ENCODE measurements at places on chromosomes 1 and 21.

DNA sequence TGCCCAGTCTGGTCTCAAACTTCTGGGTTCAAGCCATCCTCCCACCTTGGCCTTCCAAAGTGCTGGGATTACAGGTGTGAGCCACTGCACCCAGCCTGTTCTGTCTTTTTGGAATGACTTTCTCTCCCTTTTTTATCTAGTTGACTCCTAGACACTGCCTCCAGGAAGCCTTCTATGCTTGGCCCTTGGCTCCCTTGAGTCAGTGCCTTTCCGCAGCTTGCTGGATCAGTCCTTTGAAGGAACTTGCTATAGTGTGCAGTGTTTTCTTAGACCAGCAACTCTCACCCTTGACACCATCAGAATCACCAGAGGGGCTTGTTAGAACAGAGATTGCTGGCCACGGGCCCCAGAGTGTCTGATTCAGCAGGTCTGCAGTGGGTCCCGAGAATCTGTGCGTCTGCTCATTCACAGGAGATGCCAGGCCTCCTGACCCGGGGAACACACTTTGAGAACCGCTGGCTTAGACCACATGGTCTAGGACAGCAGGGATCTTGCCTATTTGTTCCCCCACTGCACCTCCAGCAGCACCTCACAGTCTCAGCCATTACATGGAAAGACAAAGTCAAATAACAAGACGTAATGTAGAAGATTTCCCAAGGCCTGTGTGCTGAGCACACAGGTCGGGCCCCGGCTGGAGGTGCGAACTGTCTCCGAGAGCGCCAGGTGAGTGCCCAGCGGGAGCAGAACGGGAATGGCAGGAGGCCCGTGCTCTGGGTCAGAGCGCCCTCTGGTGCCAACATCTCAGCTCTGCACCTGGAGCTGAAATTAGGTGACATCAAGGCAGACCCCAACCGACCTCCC lies 27.4 kb upstream of the CTPS1 start:
- DNase-seq, result peak; percentile 86

- DNase-seq, result no peak
These were observed 35.3 kb downstream of the DTL start for GRCh38 chr1:212070720-212071302.

GRCh38 chr1:107550358-107550757 lies 409.5 kb downstream of the NTNG1 start:
- DNase-seq, result no peak

- DNase-seq, result no peak
These were observed 16.6 kb downstream of the STX12 start for GRCh38 chr1:27789540-27790041.

DNA sequence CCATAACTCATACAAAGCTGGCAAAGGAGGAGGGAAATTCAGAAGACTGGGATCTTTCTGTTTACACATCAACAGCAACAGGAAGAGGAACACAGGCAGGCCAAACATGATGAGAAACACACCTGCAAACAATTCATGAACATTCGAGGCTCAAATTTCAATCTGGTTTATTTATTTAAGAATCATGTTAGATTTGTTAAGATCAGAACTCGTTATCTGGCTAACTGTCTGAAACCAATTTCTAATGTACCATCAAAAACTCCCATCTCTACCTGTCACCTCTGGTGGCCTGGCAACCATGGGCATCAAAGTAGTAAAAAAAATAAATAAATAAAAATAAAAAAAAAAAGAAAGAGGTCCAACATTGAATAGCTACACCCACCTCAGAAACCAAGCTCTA lies 9.8 kb downstream of the LBR start:
- no peak for DNase-seq

Measured in activated CD8-positive, alpha-beta memory T cell treated with anti-CD3 and anti-CD28 coated beads, Interleukin-2, amount 50 U/mL, for 48 hours (primary cell).